ENCODE measurements at places on chromosomes 3 and 15. TPM values are rescaled to one million over a fixed set of nuclear protein-coding genes. Genes with fewer than 3 reads are reported as not detected.
A peak's percentile ranks its signal among the peaks of the same experiment; 100 is the strongest.

DNA sequence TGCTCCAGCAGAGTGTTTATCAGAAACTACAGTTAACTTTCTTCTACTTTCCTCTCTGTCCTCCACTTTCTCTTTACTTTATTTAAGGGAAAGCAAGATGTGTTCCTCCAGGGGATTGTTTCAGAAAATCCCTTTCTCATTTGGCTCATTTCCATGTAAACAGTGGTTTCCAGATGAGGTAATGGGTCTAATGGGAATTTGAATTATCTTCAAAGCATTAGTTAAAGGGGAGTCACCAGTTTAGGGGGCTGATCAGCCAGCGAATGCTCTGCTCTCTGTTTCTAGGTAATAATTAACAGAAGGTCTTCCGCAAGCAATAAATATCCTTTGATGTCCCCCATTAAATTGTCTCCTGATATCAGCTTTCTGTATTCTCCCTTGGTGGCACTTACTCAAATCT lies 30.4 kb upstream of the ZNF639 start:
- no peaks in the 10 kb centered on the region for H3K36me3 ChIP-seq
- no peaks in the 10 kb centered on the region for H3K27me3 ChIP-seq
- no peak for DNase-seq
- H3K27ac ChIP-seq: no peak overlapping the region
- H3K4me1 ChIP-seq: no peaks in the 10 kb centered on the region
- H3K4me3 ChIP-seq: no peak overlapping the region

GRCh38 chr15:69457304-69458280 lies 5.0 kb downstream of the RPLP1 start:
- peaks cover 28% of the 10 kb centered on the region for H3K4me1 ChIP-seq

DNA sequence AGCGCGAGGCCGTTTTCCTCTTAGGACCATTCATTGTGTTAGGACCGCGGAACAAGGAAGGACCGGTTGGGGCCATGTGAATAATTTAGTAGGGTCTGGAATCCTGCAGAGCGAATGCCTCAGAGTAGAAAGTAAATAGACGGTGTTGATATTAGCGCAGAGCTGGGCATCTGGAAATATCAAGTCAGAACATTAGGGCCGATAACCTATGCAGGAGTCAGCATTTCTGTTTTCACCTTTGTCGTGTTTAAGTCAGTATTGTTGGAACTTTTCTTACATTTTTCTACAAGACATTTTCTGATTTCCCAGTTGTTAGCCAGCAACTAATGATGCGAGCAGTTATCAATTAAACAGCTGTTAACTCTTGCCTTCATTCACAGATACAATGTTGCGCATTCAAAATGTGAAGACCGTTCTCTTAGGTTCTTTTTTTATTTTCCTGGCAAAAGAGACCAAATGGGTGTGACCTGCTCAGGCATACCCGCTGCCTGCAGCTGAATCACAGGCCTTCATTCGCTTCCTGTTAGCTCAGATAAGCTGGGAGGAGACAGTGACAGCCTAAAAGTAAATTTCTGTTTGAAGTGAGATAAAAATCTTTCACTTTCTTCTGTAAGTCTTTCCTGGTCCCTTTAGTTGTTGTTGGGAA lies 966 bp upstream of the PKM start:
- peak overlapping the region; percentile 98 for H3K27ac ChIP-seq
- peak overlapping the region; percentile 85 for H3K4me3 ChIP-seq
- DNase-seq: peak; percentile 33
- H3K36me3 ChIP-seq: no peaks in the 10 kb centered on the region
- H3K27me3 ChIP-seq: no peaks in the 10 kb centered on the region
- peaks cover 29% of the 10 kb centered on the region for H3K4me1 ChIP-seq

GRCh38 chr15:65970937-65971740 lies 101.8 kb downstream of the RAB11A start:
- no peaks in the 10 kb centered on the region for H3K4me1 ChIP-seq
- no peak overlapping the region for H3K27ac ChIP-seq
- DNase-seq: no peak
- no peaks in the 10 kb centered on the region for H3K36me3 ChIP-seq
- H3K27me3 ChIP-seq: no peaks in the 10 kb centered on the region

- no peaks in the 10 kb centered on the region for H3K27me3 ChIP-seq
- H3K4me3 ChIP-seq: no peak overlapping the region
- H3K36me3 ChIP-seq: no peaks in the 10 kb centered on the region
- no peaks in the 10 kb centered on the region for H3K4me1 ChIP-seq
- H3K27ac ChIP-seq: no peak overlapping the region
- DNase-seq: no peak
Measured at GRCh38 chr3:152865668-152866245, 30.8 kb downstream of the P2RY1 start.

- DNase-seq: no peak
- no peak overlapping the region for H3K4me3 ChIP-seq
Measured at GRCh38 chr15:26711445-26711844, 61.4 kb downstream of the GABRB3 start.

GRCh38 chr15:69685512-69686452 lies 233.2 kb downstream of the RPLP1 start:
- H3K4me3 ChIP-seq: no peak overlapping the region
- no peak overlapping the region for H3K27ac ChIP-seq
- no peaks in the 10 kb centered on the region for H3K36me3 ChIP-seq
- no peaks in the 10 kb centered on the region for H3K4me1 ChIP-seq

GRCh38 chr3:12841970-12842328 lies 584 bp upstream of the RPL32 start:
- H3K36me3 ChIP-seq: peaks cover 27% of the 10 kb centered on the region
- H3K27ac ChIP-seq: peak overlapping the region; percentile 94
- peaks cover 8% of the 10 kb centered on the region for H3K4me1 ChIP-seq
- DNase-seq: no peak
- no peaks in the 10 kb centered on the region for H3K27me3 ChIP-seq

DNA sequence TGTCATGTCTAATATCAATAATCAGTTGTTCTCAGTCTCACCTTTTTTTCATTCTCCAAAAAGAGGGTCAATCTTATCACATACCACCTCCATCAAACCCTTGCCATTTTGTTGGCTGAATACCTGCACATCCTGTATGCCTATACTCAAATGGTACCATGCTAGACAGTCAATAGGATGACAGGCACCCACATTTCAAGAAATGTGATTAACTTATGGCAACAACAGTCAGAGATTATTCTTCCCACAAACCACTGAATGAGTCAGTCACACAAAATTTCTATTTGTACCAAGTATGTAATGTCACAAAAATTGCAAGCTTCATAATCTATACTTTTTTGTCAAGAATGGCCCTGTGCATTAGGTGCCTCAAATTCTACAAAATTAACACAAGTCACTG lies 5.1 kb upstream of the SLC27A2 start:
- no peak for DNase-seq
- H3K4me1 ChIP-seq: peaks cover 5% of the 10 kb centered on the region
- H3K27me3 ChIP-seq: no peaks in the 10 kb centered on the region
- no peaks in the 10 kb centered on the region for H3K36me3 ChIP-seq

GRCh38 chr15:69161079-69161877 lies 843 bp downstream of the GLCE start:
- no peaks in the 10 kb centered on the region for H3K36me3 ChIP-seq
- no peaks in the 10 kb centered on the region for H3K27me3 ChIP-seq
- H3K27ac ChIP-seq: no peak overlapping the region
- peak overlapping the region; percentile 67 for H3K4me3 ChIP-seq
- peak; percentile 45 for DNase-seq

DNA sequence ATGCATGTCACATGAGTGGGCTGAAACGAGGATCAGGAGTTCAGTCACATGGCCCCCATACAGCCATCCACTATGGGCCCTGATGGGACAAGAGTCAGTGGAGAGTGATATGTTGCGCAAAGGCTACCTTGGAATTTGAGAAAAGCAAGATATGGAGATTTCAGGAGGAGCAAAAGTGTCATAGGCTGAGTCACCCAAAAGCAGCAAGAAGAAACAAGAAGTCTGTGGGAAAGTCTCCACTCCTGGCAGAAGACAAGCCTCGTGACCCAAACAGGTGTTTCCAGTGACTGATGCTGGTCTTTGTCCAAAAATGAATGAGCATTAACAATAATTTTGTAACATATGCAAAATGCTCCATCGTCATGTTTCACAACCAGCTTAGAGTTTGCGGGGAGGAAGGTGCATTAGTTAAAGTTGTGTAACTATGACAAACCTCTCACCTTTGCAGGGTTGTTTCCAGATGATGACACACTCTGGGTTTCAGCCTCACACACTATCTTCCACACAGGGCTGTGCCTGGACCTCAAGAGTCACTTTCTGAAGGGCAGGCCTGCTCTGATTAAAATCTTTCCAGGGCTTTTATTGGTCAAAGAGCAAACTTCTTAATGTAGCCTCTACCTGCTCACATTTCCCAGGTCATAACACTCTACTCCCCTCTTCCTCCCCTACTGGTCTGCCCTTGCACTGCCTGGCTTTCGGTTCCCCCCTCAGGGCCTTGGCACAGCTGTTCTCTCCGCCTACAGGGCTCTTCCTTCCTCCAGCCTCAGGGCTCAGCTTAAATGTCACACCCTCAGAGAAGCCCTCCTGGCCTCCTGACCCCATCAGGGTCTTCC lies 3.9 kb upstream of the DNASE1L3 start:
- no peaks in the 10 kb centered on the region for H3K36me3 ChIP-seq
- DNase-seq: no peak
- no peak overlapping the region for H3K27ac ChIP-seq
- H3K4me1 ChIP-seq: peaks cover 14% of the 10 kb centered on the region
- no peaks in the 10 kb centered on the region for H3K27me3 ChIP-seq
- no peak overlapping the region for H3K4me3 ChIP-seq

DNA sequence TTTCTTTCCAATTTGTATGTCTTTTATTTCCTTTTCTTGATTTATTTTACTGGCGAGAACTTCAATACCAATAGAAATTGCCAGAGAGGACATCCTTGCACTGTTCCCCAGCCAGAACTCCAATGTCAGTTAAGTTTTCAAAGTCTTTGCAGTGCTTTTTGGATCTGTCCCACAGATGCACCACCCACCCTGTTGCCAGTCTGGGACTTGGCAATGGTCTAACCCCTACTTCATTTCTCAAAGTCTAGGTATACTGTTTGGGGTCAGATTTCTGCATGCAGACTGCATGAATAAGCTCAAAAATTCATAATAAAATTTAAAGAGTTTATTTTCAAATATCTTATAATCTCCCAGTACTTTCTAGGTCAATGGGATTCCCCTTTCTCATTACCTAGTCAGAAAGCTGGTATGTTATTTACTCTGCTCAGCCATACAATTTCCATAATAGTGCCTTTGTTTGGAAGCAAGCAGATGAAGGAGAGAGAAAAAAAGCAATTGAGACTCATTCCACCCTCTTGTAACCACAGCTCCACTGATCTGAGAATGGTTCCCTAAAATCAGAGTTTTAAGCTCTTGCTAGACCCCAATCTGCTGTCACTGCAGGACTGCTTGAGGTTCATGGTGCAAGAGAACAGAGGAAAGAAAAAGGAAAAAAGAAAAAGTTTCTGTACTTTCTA lies 125.9 kb upstream of the PLXND1 start:
- no peak for DNase-seq
- no peak overlapping the region for H3K27ac ChIP-seq
- H3K27me3 ChIP-seq: no peaks in the 10 kb centered on the region
- no peaks in the 10 kb centered on the region for H3K36me3 ChIP-seq

GRCh38 chr3:12097971-12098370 lies 60.7 kb downstream of the TIMP4 start:
- H3K27me3 ChIP-seq: no peaks in the 10 kb centered on the region
- H3K4me3 ChIP-seq: no peak overlapping the region
- DNase-seq: no peak
- no peaks in the 10 kb centered on the region for H3K4me1 ChIP-seq
- H3K27ac ChIP-seq: no peak overlapping the region

DNA sequence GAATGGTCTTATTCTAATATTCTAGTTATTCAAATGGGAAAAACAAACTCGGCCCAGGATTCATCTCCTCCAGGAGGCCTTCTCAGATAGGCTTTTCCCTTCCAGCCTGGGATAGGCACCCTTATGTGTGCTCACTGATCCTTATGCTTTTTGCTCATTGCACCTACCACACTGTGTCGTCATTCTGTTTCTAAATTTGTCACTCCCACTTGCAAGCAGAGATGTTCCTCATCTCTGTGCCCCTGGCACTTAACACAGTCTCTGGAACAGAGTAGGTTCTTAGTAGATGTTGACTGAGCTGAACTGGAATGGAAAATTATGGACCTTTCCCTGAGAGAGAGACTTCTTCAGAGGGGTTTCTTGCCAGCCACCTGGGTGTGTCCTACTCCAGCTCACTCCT lies 18.7 kb upstream of the SPG11 start:
- H3K27ac ChIP-seq: no peak overlapping the region
- no peaks in the 10 kb centered on the region for H3K27me3 ChIP-seq
- no peaks in the 10 kb centered on the region for H3K36me3 ChIP-seq
- DNase-seq: no peak
- no peak overlapping the region for H3K4me3 ChIP-seq

DNA sequence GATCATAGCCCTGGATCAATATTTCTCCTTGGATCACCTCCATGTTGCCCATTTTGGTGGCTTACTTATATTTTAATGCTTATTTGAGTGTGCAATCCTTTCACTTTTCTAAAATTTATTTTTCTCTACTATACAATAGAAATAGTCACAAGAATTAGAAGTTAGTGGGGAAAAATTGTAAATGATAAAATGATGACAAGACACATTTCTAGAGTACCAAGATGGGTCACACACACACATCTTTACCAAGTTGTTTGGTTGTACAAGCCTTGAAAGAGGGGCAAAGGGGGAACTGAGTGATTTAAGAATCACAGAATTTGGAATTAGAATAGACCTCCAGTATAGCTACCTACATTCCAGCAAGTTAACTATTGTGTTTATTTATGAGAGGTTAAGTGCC lies 545.8 kb downstream of the RBMS3 start:
- no peaks in the 10 kb centered on the region for H3K4me1 ChIP-seq
- no peak overlapping the region for H3K27ac ChIP-seq
- H3K27me3 ChIP-seq: no peaks in the 10 kb centered on the region
- no peaks in the 10 kb centered on the region for H3K36me3 ChIP-seq
- no peak overlapping the region for H3K4me3 ChIP-seq

Gene SNRPA1
- 44.7 TPM for total RNA-seq

Gene CCR2
- 2.0 TPM for total RNA-seq

Gene KNSTRN
- total RNA-seq: 216 TPM

Gene GOLGA6B
- total RNA-seq: not detected

Gene IL20RB
- total RNA-seq: not detected

Gene LMAN1L
- total RNA-seq: 3.5 TPM

Gene CYP19A1
- 5.5 TPM for total RNA-seq

Measured in thyroid gland (tissue), 4 donors.